AG08395 (cell line): ENCODE measurements at places on chromosomes 1 and 21.
A peak's percentile ranks its signal among the peaks of the same experiment; 100 is the strongest.

DNA sequence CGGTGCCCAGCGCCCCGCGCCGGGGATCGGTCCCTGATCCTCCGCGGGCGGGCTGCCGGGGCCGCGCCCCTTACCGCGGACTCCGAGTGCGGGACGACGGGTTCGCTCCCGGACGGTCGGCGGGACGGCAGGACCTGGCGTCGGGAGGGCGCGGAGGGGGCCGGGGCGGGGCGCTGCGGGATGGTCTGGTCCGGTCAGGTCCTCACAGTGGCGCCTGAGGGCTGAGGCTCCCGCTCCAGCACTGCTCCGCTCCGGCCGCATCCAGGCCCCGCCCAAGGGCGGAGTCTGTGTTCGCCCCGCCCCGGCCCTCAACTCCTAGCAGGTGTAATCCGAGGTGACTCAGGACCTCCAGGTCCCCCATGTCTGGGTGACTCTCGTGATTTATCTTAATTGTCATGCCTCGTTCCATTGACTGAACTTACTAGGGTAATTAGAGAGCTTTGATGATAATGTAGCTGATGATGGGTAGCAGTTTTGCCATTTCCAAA lies at the start of gene RAB3B:
TSS of gene RAB3B (minus strand) at position 223 of the 488 bp plus-strand sequence. CDS start 13,583 bp downstream, outside the sequence.
- peak; percentile 92 for DNase-seq

- no peak for DNase-seq
Measured at GRCh38 chr21:15020797-15021196, 44.0 kb downstream of the NRIP1 start.

DNA sequence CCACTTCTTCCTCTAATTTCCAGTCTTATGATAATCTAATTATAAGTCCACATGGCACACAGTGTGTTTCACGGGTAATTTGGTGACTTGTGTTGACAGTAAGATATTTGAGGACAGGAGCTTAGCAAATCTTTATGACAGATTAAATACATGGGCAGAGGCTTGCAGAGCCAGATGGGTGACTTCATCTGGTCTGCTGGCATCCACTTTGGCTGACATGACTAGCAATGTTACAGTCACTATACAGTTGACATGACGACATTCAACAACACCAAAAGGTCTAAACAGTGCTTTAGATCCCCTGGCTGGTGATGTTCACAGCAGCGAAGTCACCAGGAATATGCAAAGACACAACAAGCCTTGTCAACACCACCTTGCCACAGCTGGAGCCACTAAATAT lies 147.2 kb downstream of the ETS2 start:
- no peak for DNase-seq

GRCh38 chr1:156682166-156682890 lies 5.1 kb upstream of the NES start:
- DNase-seq: no peak

GRCh38 chr1:37764414-37764825 lies 500 bp downstream of the EPHA10 start:
- peak; percentile 68 for DNase-seq
